Stimulated activated CD4-positive, alpha-beta T cell treated with anti-CD3 and anti-CD28 coated beads, TNF-alpha, amount 100 ng/mL, for 1 hour (primary cell): ENCODE measurements at places on chromosomes 12 and 14.

DNA sequence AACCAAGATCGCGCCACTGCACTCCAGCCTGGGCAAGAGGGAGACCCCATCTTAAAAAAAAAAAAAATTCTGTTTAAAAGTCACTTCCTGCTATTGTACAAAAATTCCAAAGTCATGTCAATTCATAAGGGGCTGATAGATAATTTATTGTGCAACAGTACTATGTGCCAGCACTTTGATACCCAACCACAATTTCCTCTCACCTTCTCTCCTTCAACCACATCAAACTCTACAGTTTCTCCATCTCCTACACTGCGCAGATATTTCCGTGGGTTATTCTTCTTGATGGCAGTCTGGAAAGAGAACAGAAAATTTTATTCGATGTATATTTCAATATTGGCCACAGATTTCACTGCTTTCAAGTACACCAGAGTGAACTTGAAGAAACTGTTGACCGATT lies 7.6 kb downstream of the YBX3 start:
- no peak for DNase-seq

DNA sequence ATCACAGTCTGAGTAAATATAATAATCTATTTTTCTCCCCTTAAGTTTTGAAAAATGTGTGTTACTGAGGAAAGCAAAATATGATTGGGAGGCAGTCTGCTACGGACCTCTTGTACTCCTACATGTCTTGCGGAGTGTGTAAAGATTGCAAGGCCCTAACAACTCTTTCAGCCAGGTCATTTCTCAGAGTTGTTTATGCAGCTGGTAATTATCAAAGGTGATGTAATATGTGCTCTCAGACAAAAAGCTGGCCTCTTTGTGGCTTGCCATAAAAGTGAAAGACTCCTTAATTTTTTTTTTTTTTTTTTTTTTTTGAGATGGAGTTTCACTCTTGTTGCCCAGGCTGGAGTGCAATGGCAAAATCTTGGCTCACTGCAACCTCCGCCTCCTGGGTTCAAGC lies 40.5 kb upstream of the MON2 start:
- no peak for DNase-seq

DNA sequence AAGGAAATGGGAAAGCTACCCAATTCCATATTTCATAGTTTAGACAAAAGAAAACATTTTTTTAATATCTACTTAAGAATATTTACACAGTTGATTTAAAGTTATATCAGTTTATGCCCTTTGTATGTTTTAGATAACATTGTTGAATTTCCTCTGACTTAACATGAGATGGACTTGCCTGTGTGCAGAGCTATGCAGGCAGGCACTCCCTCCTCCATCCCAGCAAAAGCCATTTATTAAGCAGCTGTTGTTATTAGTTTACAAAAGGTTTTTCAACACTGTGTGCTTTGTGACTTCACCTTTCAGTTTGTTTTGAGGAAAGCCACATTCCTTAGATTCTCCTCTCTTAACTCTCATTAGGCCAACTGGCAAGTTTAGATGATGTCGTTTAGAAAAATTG lies 337.5 kb upstream of the PDE3A start:
- no peak for DNase-seq

- DNase-seq, result no peak
Observed at GRCh38 chr14:24160499-24160849, 591 bp upstream of the IRF9 start.

DNA sequence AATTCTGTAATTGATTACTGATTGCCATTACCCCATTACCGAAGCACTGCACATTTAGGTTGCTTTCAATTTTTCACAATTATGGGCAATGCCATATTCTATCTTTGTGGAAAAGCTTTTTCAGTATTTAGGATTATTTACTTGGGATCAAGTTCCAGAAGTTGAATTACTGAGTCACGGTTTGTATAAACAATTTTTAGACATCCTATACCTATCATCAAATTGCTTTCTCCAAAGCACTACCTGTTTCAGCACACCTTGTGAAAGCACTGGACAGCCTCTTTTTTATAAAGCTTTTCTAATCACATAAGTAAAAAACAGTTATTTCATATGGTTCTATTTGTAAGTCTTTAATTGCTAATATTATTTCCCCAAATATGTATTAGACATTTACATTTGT lies 221.5 kb upstream of the CAND1 start:
- no peak for DNase-seq

- DNase-seq, result no peak
Observed at GRCh38 chr12:30046376-30046775, 262.6 kb upstream of the TMTC1 start.

GRCh38 chr14:32559590-32559989 lies 230.5 kb downstream of the AKAP6 start:
- no peak for DNase-seq

DNA sequence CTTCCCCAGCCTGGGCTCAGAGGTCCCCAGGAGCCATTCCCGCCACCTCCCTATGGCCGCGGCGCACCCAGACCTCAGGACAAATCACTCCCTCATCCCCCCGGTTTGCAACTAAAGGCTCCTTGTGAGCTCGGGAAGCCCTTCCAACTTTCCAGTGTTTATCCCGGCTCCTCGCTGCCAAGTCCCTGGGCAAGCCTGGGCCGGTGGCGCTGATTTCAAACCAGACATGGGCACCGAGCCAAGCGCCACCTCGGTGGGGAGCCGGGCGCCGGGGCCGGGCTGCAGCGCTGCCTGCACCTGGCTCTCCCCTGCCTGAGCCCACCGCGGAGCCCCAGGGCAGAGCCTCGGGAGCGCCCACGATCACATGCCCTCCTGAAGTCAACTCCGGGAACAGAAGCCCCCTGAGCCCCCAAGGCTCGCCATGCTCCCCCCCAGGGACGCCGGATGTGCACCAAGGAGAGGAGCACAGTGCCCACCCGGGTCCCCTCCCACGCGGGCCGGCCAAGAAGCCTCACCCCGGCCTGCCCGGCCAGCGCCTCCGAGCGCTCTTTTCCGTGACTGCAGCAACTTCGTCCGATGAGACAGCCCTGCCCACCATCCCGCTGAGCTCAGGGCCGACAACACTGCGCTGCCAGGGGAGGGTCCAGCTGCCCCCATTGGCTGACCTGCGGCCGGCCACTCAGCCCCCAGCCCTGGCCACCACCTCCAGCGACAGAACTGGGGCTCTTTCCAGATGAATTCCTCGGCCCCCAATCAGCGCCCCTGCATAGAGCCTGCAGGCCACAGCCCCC lies 50.0 kb downstream of the NCOR2 start:
- DNase-seq, result no peak

GRCh38 chr12:84757978-84758377 lies 154.6 kb downstream of the SLC6A15 start:
- DNase-seq, result no peak

DNA sequence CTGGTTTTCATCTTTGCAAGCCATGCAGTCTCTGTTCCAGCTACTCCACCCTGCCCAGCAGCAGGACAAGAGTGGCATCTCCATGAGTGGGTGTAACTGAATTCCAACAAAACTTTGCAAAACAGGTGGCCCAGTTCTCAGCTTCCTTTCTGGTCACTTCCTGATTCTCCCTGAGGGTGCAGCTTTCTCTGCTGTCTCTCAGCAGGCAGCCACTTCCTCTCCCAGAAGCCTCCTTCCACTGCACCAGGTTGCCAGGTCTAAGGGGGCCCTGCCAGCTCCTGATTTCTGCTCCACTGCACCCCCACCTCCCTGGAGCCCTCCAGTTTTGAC lies 341.0 kb upstream of the FKBP4 start:
- no peak for DNase-seq
